Stimulated activated CD4-positive, alpha-beta T cell treated with anti-CD3 and anti-CD28 coated beads, TNF-alpha, amount 100 ng/mL, for 1 hour (primary cell): ENCODE measurements at places on chromosomes 5 and 9.

GRCh38 chr5:115418788-115419187, 122.3 kb upstream of the CCDC112 start:
- no peak for DNase-seq

DNA sequence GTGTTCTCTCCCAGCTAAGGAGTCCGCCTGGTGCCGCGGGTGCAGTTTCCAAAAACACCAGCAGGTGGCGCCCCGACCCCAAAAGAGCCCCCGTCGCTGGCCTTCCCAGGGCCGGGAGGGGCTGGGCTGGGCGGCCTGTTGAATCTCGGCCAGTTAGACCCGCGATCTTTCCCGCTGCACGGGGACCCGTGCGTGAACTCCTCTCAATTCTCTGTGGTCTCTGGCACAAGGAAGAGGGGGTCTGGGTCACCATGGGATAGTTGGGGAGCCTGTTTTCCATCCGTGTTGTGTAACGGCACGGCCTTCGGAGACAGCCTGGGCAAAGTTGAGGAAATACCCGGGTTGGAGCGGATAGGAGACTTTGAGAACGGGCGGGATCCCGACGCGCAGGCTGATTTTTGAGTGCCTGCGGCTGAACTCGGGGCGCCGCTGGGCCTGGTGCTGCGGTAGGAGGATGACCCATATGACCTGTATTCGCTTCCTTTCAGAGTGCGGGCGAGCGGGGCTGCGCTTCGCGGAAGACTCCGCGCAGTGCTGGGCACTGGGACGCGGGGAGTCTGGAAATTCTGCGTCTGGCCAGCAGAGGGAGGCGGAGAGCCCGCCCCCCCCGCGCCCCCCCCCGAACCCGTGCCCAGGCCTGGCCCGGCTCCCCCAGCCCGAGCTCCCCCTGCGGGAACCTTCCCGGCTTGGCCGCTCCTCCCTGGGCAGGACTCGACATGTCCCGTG, 7.9 kb upstream of the PSD2 start:
- DNase-seq = peak; percentile 75

DNA sequence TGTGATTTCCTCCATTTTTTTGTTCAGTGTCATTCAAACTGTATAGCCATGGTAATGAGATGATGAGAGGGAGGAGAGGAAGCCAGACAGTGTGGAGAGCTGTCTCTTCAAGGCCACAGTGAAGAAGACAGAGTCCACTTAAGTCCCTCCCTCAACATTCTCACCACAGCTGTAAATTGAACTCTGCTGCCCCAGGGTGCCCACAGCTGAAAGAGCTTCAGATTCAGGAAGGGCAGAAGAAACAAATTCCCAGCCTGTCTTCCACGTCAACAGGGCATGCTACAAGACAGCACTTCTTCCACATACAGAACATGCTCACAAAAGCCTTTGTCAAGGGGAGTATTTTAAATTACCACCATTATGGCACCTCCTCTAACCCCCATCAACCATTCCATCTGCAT, 100.4 kb downstream of the KLHL3 start:
- DNase-seq = no peak

GRCh38 chr5:167295681-167296005, 995.8 kb upstream of the WWC1 start:
- no peak for DNase-seq

DNA sequence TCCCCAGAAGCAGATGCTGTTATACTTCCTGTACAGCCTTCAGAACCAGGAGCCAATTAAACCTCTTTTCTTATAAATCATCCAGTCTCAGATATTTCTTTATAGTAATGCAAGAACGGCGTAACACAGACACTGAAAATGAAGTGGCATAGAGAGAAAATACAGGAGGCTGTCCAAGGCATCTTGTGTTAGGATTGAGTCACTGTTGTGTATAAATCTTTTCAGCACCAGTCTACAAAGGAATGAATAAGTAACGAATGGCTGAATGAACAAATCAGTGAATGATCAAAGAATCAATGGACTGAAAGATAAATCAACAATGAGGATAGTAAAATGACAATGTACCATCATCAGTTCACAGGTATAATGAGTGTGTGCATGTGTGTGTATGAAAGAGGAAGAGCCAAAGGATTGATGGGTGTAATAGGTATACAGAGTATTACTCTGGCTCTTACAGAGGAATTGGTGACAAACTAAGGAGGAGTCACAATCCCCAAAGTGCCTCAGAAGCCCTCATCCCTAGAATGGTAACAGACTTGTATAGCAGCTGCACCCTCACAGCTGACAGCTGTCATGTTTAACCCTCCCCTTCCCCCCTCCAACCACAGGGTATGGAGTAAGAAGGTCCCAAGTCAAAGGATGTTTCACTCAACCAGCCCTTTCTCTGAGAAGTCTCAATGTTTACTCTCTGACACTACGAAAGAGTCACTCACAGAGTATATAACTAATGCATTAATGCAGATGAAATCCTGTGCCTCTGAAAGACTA, 29.8 kb upstream of the MIER3 start:
- no peak for DNase-seq

DNA sequence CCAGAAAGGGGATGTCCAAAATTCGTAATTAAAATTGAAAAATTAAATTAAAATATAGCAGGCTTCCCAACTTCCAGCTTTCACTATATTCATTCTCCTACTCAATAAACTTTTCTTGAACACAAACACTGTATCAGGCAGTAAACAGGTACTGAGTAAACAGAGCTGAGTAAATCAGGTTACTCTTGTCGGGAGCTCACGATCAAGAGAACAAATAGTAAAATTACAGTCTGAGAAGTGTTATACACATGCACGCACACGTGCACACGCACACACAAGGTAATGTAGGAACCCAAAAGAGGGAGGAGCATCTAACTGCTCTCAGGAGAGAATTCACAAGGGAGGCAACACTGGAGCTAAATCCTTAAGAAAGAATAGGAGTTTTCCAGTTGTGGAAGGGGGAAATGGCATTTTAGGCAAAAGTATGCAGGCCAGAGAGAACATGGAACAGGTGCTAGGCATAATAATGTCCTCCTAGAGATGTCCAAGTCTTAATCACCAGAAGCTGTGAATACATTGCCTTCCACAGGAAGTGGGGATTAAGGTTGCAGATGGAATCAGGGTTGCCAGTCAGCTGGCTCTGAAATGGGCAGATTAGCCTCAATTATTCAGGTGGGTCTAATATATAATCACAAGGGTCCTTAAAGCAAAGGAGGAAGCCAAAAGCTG, 598.8 kb upstream of the BRINP1 start:
- no peak for DNase-seq

- DNase-seq = no peak
These were observed 8.1 kb downstream of the SETD9 start for GRCh38 chr5:56917534-56917933.
